Stimulated activated CD4-positive, alpha-beta T cell treated with anti-CD3 and anti-CD28 coated beads, Interleukin-4, amount 100 ng/mL, for 48 hours (primary cell): ENCODE measurements at places on chromosomes 6 and 20.

DNA sequence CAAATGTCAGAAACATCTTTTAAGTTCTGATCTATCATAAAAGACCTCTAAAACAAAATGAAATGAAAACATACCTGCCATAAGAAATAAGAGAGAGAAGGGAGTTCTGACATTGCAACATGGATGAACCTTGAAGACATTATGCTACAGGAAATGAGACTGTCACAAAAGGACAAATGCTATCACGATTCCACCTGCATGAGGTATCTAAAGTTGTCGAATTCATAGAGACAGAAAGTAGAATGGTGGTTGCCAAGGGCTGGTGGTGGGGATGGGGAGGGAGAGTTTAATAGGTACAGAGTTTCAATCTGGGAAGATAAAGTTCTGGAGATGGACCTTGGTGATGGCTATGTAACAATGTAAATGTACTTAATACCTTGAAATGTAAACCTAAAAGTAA, 3.3 kb downstream of the EZR start:
- DNase-seq = no peak

GRCh38 chr6:105211831-105212230, 32.0 kb upstream of the POPDC3 start:
- DNase-seq = no peak

DNA sequence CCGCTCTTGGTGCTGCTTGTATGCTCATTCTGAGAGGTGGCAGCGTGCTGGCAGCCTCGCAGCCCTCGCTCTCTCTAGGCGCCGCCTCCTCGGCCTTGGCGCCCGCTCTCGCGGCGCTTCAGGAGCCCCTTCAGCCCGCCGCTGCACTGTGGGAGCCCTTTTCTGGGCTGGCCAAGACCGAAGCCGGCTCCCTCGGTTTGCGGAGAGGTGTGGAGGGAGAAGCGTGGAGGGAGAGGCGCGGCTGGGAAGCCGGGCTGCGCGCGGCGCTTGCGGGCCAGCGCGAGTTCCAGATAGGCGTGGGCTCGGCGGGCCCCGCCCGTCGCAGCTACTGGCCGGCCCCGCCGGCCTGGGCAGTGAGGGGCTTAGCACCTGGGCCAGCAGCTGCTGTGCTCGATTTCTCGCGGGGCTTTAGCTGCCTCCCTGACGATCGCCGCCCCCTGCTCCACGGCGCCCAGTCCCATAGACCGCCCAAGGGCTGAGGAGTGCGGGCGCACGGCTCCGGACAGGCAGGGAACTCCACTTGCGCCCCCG, 19.5 kb upstream of the FAM8A1 start:
- peak; percentile 28 for DNase-seq

- DNase-seq = no peak
Measured at GRCh38 chr20:19737025-19737424, 21.0 kb upstream of the RIN2 start.

- no peak for DNase-seq
Measured at GRCh38 chr20:5807431-5807830, 57.2 kb downstream of the SHLD1 start.

- DNase-seq = peak; percentile 73
Measured at GRCh38 chr6:144064402-144065212, 30.8 kb downstream of the SF3B5 start.

GRCh38 chr20:51404297-51405060, 138.0 kb downstream of the NFATC2 start:
- DNase-seq = peak; percentile 84

DNA sequence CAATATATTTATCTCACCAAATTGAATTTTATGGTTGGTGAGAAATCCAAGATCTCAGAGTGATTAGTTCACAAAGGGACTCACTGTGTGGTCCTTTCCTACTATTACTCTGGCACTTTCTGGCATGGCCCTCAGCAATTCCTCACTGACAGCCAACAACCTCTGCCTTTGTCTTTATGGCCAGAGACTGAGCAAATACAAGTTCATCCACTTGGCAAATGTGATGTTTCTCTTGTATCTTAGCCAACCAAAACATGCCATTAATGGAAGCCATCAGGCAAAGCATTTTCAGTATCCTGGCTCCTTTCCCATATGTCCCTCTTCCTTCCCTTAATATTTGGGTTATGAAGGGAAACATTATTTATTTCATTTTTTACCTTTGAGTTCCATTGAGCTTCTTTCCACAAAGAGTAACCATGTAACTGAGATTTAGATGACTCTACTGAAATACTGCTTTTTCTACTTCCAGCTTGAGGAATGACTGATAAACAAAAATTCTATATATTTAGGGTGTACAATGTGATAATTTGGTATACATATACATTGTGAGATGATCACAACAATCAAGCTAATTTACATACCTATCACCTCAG, 30.8 kb upstream of the SMLR1 start:
- no peak for DNase-seq

DNA sequence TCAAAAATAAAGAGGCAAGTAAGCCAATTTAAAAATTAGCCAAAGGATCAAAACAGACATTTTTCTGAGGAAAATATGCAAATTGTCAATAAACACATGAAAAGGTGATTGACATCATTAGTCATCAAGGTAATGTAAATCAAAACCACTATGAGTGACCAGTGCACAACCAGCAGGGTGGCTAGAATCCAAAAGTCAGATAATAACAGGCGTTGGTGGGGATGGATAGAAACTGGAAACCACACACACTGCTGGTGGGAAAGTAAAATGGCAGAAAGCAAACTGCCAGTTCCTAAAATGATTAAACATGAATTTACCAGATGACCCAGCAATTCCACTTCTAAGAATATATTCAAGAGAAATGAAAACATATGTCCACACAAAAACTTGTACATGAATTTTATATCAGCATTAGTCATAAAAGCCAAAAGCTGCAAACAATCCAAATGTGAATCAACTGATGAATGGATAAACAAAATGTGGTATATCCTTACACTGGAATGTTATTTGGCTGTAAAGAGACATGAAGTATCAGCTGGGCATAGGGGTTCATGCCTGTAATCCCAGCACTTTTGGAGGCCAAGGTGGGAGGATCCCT, 74.8 kb upstream of the MBOAT1 start:
- no peak for DNase-seq

GRCh38 chr6:68650142-68650541, 15.1 kb downstream of the ADGRB3 start:
- DNase-seq = no peak

GRCh38 chr6:21438237-21438985, 155.1 kb upstream of the SOX4 start:
- peak; percentile 23 for DNase-seq

DNA sequence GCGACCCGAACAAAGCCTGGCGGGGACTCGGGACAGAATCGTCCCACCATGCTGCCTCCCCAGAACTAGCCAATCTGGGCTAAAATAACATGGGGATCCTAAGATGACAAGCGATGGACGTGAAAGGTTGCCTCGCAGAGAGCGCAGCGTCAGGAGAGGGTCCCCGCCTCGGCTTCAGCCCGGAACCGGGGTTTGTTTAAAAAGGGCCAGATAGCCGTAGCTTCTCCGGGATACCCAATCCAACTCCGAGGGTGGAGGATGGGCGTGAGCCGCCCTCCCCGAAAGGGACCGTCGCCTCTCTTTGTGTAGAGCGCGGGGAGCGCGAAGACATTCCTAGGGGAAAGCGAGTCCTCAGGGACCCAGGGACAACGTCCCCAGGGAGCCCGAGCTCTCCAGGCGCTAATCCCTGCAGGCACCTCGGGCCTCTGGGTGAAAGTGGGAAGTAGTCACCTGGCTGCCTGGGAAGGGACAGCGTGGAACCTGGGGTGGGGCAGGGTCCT, 643 bp downstream of the CD24 start:
- DNase-seq = no peak

DNA sequence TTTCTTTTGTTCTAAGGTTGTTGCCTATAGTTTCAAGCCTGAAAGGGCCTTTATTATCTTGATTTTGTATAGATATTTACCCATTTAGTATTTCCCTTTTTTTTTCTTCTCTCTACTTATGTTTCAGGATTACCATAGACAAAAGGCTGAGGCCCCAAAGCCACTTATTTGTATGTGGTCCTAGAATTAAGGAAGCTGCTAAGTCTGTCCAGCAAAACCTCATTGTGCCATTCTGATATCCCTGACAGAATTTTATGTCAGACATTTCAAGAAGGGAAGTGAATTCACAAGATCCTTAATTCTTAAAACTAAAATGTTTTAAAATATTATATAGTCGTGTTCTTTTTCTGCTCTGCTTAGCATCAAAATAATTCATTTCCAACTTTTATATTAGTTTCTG, 6.9 kb downstream of the HAO1 start:
- no peak for DNase-seq

- no peak for DNase-seq
Measured at GRCh38 chr20:12019715-12020114, 102.0 kb downstream of the BTBD3 start.

DNA sequence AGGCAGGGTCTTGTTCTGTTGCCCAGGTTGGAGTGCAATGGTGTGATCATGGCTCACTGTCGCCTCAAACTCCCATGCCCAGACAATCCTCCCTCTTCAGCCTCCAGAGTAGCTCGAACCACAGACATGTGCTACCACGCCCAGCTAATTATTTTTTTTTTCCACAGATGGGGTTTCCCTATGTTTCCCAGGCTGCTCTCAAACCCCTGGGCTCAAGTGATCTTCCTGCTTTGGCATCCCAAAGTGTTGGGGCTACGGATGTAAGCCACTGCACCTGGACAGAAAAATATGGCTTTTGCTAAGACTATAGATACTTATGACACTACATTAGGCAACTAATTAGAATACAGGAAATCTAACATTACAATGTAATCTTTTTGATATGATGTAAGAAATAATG, 17.9 kb downstream of the RNF24 start:
- DNase-seq = no peak

GRCh38 chr6:49332781-49333180, 130.3 kb downstream of the MMUT start:
- no peak for DNase-seq

DNA sequence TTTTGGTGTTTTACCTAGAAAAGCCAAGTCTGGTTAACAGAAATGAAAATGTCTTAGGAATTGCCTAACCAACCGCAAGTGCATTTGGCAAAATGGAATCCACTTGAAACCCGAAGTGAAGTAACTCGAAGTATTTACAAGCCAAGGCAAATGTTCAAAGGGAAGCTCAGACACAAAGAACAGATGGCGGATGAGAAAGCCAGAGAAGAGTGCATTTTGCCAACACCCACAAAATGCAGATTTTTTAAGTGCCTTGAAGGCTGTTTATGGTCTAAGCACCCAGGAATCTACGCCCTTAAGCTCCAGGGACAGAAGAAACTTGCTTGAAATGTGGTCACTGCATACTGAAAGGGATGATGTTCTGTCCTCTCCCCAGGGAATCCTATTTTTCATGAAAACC, 70.0 kb upstream of the TBXT start:
- no peak for DNase-seq

DNA sequence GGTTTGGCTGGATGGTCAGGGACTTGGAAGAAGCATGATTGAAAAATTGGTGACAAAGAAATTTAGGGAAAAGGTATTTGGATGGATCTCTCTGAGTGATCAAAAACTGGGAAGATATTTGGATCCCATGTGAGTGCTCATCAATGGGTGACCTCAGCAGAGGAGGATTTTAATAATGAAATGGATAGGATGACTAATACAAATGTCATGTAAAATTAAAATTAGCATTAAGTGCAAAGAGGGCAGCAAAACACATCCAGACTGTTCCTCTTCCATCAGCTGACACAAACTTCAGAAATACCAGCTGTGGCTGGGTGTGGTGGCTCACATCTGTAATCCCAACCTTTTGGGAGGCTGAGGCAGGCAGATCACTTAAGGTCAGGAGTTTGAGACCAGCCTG, 151.7 kb downstream of the THBS2 start:
- no peak for DNase-seq

GRCh38 chr6:159879856-159880255, 10.9 kb upstream of the MAS1 start:
- no peak for DNase-seq

DNA sequence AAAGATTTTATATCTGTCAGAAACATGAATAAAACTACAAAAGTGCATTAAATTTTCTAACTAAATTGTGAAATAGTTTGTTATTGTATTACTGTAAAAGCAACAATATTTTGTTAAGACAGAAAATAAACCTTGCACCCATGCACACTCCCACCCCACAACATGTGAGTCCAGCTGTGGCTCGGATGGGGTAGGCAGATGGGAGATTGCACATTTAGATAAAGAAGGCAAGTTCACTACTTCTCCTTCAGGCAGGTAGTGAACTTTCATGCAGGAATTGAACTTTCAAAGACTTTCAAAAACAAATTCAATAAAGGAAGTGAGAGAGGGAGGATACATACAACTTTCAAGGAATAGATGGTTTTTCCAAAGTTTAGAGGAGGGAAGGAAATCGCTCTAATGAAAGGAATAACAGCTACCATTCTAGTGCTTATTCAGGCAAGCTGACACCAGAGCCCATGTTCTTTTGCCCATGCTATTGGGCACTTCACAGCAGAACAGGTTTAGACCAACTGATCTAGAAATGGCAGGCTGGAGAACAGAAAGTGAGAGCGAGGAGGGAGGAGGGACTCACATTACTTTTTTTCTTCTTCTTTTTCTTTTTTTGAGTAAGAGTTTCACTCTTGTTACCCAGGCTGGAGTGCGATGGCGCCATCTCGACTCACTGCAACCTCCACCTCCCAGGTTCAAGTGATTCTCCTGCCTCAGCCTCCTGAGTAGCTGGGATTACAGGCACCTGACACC, 28.5 kb downstream of the SF3B5 start:
- DNase-seq = peak; percentile 25

GRCh38 chr6:84652356-84653026, 111.9 kb downstream of the TBX18 start:
- no peak for DNase-seq

- DNase-seq = peak; percentile 3
Measured at GRCh38 chr6:17393892-17394631, 667 bp downstream of the CAP2 start.

DNA sequence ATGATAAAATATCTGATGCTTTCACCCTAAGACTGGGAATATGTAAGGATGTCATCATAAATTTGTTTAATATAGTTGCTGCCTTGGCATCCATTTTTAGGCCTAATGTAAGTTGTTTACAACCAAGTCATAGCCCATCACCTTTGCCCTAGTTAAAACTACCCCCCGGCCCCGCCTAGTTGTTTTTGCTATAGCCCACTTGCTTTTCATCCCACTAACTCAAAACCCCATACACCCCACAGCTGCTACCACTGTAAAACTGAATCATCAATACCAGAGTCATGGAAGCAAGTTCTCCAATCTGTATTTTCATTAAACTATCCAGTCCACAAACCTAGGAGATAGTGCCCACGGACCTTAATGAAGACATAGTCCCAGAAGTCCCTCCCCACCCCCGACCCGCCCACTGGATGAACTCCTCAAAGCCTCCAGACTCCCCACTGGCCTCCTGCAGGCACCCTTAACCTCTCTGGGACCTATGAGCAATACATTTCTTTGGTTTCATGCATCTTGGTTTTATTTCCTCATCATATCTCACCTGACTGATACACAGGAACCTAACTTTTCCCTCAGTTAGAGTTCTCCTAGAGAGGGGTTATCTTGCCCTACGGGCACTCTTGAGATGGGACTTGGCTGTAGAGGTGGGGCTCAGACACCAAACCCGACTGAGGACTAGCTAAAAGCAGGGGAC, 12.5 kb upstream of the ZDHHC14 start:
- no peak for DNase-seq
